Foreskin keratinocyte (primary cell): ENCODE measurements at places on chromosomes 11 and 22.

DNA sequence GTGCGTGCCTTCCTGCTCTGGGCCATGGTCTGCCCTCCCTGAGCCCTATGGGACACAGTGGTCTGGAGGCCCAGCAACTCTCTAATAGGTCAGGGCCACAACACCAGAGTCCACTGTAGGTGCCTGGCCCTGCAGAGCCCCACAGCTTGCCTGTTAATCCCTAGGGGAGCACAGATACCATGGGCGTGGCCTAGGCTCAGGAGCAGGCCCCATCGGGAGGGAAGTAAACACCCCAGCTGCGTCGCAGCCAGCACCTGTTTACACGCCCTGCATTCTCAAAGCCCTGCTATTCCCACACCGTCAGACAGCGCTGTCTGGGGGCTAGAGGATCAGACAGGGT lies 2.5 kb downstream of the KCTD17 start:
- no peak for DNase-seq

- no peak for DNase-seq
Measured at GRCh38 chr11:134343646-134344045, 11.9 kb downstream of the GLB1L2 start.

DNA sequence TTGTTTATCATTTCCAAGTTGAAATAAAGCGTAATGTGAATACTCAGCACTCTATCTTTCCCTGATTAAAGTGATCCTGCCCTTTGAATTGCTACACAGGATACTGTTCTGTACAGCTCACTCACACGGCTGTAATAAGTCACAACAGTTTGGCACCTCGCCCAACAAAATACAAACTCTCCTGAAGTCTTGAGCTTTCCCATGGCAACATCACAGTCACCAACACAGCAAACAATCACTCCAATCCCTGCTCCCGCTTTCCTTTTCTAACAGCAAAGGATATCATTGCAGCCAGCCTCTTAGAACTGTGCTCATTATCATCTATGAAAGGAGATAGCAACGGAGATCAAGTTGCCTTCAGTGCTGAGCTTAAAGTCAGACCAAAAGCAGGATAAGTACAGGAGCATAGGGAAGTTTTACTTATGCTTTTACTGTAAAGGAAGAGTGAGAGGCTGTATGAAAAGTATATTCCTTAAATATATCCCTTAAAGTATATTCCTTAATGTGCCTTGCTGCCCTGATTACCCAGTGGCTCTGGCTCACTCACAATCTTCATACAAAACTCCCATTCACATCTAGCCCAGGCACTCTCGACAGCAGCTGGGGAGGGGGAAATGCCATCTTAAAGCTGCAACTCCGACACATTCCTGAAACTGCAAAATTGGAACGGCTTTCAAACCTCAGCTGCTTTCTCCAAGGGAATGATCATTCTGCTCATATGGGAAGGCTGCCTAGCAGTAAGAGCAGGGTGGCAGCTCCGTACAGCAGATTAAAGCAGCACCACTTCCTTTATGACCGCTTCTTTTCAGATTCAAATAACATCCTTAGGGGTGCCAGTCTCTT lies 35.8 kb downstream of the MAML2 start:
- DNase-seq: peak; percentile 98

DNA sequence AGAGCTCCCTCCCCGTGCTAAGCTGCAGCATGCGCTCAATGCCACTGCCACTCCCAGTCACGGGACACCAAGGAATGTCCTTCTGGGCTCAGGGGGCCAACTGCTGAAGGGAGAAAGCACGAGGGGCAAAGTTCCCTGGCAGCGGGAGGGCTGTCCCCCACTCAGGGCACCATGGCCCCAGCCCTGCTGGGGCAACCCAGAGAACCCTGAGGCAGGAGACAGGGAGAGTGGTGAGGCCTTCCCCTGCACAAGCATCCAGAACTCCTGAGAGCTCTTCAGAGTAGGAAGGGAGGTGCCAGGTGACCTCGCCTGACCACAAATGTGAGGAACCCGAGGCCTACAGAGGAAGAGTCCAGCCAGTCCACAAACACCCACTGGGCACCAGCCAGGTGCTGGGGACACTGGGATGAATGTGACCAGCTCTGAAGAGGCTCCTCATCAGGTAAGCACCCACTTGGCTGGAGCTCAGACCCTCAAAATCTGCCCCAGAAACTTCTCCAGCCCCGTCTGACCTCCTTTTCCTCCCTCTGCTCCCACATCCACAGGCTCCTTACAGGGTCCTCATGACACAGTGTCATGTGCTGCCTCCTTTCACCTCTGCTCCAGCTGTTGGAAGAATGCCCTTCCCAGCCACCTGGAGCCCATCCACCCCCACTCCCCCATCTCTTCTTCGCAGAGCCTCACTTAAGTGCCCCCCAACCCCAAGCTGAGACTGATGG lies 15.6 kb downstream of the GDPD5 start:
- no peak for DNase-seq

DNA sequence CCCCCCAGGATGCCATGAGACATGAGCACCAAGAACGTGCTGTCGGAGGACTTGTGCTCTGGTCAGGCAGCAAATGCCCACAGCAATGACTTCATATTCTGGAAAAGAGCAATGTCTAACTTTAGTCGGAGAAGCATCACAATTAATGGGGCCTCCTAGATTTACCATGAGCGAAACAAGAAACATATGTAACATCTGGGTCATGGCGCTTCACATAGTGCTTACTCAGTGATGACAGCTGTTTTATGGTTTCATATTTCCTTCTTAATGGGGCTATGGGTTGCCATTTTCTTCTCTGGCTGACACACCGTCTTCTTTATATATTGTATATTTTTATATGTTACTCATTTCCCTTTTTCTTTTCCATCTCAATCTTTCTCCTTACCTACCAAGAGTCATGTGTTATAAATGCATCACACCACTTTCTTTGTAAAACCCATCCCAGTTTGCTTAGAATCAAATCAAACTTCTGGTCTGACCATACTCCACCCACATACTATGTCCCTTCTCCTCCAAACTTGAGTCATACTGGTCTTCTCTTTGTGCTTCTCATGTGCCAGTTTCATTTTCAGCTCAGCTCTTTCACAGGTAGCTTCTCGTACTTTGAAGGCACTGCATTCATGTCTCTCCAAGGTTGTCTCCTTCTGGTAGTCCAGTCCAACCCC lies 9.4 kb upstream of the CASP12 start:
- DNase-seq: no peak

- no peak for DNase-seq
Measured at GRCh38 chr22:37245740-37246139, 1.7 kb upstream of the RAC2 start.

- DNase-seq: peak; percentile 15
Measured at GRCh38 chr11:26649884-26650283, 72.0 kb downstream of the SLC5A12 start.

- no peak for DNase-seq
Measured at GRCh38 chr11:86748296-86748695, 52.0 kb upstream of the PRSS23 start.

GRCh38 chr11:23280088-23280487 lies 419.8 kb upstream of the CCDC179 start:
- DNase-seq: no peak

- no peak for DNase-seq
Measured at GRCh38 chr11:133733631-133734030, 111.7 kb downstream of the SPATA19 start.

GRCh38 chr11:67437082-67437808 lies at the start of gene PTPRCAP:
Gene PTPRCAP (minus strand): TSS chr11:67437682. CDS start chr11:67437619, 63 bp downstream.
- DNase-seq: no peak

- no peak for DNase-seq
Measured at GRCh38 chr22:43442386-43443151, 30.8 kb downstream of the MPPED1 start.

DNA sequence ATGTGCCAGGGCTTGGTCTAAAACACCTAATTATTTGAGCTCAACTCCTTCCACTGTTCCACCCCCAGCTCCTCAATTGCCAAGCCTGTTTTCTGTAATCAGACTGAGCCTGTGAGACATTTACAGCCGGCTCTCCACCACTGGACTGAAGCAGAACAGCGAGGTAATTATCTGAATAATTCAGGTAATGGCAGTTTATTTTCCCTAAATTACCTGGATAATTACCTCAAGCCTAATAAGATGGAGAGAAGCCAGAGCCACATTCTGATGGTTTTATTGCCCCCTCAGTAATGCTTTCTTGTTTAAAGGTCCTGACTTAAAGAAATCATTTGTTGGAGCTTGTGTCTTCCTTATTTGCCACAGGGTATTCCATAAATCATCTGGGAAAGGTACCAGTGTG lies 64.2 kb downstream of the FZD4 start:
- DNase-seq: no peak

- peak; percentile 93 for DNase-seq
Measured at GRCh38 chr11:41784513-41785335, 325.3 kb upstream of the LRRC4C start.

DNA sequence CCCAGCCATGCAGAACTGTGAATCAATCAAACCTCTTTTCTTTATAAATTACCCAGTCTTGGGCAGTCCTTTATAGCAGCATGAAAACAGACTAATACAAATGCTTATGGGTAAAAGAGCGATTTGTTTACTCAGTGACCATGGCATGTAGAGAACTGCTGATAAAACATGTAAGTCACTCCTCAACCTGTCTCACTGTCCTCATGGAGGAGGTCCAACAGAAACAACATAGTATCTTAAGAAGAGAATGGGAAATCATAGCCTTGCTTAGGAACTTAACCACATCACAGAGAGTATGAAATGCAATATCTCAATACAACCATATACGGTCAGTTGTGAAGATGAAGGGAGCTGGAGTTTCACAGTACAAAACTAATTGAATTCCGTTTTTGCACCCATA lies 1734.0 kb upstream of the RAG2 start:
- no peak for DNase-seq

DNA sequence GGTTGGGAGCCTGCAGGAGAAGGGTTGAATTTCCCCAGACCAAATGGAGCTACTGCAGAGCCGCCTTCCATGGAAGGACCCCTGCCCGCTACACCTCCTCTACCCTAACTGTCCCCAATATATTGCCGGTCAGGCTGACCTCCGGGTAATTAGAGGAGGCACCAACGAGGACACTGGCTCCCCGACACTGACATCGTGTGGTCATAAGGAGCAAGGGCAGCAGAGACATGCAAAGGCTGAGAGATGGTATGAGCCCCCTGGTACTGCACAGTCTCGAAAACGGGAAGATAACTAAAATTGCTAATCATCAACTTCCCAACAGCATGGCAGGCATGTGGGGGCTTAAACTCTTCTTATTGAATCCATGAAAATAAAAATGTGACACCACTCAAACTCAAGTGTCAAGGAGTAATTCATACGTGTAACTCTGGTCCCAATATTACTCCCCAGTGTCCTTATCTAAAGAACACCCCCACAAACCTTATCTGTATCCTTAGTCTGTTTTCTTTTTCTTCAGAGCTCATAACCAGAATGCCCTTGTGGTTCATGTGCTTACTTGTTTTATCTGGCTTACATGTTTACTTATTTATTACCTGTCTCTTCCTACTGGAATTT lies 4.4 kb downstream of the CAVIN3 start:
- no peak for DNase-seq

GRCh38 chr11:59724066-59724465 lies 10.4 kb upstream of the OR10V1 start:
- DNase-seq: no peak

DNA sequence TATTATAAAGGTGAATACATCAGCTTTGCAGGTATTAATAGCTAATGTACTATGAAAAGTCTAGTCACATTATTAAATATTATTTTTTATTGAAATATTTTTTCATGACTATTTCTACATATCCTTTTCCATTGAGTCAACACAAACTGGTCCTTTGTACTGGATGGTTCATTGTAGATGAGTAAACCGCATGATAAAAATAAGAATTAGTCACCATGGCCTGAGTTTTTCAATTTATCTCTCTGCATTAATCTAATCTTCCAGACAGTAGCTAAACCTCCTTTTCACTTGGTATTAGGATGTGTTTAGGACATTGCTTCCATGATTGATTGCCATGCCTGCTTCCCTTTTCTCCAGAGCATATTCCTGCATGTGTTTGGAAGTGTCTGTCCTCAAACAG lies 439.4 kb upstream of the ARHGAP42 start:
- peak; percentile 33 for DNase-seq

DNA sequence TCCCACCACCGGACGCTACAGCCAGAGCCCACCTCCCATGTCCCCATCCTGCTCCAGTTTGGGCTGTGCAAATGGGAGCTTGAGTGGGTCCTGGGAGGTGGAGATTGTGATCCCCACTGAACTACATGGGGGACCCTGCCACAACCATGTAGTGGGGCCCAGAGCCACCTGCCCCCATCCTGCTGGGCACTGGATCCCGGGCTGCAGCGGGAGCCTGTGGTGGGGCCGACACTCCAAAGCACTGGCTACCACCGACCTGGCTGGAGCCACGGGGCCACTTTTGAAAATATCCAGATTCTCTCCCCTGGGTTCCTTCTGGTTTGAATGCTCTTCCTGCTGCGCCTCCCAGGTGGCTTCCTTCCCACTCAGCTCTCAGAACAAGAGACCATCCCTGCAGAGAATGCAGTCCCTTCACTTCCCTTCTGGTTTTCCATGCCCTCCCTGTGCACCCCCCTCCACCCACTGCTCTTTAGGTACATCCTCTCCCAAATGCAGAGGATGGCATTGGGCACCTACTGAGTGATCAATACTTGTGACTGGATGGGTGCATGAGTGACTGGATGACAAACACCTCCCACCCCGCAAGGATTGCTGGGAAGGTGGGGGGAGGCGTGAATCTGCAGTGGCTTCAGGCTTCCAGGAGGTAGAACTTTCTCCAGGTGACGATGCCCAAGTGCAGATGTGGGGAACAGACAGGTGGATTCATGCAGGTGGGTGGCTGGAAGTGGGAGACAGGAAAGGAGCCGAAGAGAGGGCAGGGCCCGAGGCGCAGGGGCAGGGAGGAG lies 846 bp upstream of the UNC93B1 start:
- DNase-seq: no peak

GRCh38 chr22:33861216-33861875 lies 58.9 kb downstream of the LARGE1 start:
- DNase-seq: no peak

DNA sequence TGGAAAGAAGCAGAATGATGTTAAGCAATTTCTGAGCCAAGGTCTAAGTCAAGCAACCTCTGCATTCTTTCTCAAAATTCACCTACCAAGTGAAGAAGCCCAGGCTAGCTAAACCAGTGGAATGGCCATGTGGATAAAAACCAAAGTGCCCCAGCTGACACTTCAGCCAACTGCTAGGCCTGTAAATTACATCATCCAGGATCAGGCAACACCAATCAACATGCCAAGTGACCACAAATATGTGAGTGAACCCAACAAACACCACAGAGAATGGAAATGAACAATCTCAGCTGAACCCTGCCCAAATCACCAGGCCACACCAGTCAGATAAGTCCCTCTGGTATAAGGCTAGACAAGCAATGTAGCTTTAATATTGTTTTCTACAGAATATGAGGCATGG lies 25.1 kb upstream of the FJX1 start:
- peak; percentile 85 for DNase-seq

DNA sequence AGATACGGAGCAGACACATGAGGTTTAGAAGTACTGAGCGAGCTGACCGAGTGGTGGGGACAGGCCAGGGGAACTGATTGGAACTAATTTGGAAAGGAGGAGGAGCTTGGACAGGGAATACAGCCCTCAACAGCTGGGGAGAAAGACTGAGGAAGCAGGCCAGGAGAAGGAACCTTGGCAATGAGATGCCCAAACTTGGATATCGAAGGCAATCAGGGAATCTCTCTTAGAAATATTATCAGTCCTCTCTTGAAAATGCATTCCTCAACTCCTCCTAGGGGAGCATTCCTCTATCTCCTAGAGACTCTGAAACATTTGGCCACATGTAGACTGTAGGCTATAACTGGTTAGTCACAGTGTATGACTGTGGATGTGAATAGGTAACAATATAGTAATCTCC lies 284.6 kb downstream of the GUCY1A2 start:
- no peak for DNase-seq

- no peak for DNase-seq
Measured at GRCh38 chr22:38046070-38046748, 11.0 kb upstream of the PICK1 start.
